ENCODE measurements at places on chromosomes 13 and 19.

DNA sequence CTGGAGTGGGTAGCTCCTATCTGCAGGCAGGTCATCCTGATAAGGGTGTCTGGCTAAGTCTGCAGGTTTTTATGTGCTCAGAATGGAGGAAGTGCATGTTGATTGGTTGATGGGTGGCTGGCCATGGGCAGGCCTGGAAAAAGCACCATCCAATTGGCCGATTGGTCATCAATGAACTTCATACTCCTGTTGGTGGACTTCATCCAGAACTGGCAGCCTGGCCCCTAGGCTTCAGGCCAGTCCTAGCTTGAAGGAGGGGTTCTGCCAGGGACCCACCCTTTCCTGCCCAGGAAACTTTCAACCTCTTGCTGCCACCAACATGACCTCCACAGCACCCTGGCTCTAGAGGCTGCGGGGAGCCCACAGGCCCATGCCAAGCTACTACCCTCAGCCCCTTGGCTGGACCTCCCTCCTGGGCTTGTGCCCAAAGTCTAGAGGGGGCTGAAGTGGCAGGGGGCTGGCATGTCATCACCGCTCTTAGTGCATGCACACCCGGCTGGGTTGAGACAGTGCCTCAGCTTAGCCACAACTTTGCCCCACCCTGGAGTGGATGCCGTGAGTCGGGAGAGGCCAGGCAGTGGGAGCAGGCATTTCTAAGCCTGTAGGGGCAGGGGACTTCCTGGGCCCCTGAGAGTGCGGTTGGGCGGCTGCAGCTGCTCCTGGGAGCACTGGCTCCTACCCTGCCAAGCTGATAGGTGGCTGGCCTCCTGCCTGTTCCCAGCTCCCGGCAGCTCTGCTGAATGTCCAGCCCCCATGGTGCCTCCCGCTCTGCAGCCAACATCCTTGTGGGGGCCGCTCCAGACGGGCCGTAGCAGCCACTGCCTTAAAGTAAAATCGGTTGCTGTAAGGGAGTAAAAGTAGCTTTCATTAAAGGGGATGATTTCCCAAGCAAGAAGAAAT lies 13.2 kb downstream of the DNAJC15 start:
- no peak overlapping the region for H3K4me3 ChIP-seq
- no peak for ATAC-seq
- H3K36me3 ChIP-seq: peaks cover 12% of the 10 kb centered on the region
- H3K4me1 ChIP-seq: peaks cover 24% of the 10 kb centered on the region

DNA sequence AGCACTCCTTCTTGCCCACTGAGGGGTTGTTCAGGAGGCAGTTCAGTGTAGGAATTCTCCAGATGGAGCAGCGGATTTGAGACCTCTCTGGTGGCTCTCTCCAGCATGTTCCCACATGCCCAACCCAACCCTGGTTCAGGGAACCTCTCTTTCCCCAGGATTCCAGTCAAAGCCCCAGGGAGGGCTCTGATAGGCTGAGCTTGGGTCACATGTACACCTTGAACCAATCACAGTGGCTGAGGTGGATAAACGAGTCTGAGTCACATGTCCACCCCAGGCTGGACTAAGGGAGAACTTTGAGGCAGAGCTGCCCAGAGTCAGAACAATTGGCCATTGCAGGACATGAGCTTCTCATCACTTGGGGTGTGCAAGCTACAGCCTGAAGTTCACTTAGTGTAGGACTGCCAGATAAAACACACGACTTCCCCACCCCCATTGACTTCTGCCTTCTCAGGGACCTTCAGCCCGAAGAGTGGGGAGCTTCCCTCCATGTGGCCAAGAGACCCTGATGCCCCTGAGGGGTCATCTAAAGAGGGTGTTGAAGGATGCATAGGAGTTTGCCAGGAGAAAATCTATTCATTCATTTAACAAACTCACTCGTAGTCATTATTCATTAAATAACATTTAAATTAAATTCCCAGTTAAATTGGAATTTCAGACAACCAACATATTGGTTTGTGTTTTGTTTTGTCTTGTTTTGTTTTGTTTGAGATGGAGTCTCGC lies 4.0 kb upstream of the MAST3 start:
- H3K4me3 ChIP-seq: no peak overlapping the region
- no peak overlapping the region for H3K27ac ChIP-seq
- peaks cover 14% of the 10 kb centered on the region for H3K27me3 ChIP-seq
- H3K36me3 ChIP-seq: no peaks in the 10 kb centered on the region

DNA sequence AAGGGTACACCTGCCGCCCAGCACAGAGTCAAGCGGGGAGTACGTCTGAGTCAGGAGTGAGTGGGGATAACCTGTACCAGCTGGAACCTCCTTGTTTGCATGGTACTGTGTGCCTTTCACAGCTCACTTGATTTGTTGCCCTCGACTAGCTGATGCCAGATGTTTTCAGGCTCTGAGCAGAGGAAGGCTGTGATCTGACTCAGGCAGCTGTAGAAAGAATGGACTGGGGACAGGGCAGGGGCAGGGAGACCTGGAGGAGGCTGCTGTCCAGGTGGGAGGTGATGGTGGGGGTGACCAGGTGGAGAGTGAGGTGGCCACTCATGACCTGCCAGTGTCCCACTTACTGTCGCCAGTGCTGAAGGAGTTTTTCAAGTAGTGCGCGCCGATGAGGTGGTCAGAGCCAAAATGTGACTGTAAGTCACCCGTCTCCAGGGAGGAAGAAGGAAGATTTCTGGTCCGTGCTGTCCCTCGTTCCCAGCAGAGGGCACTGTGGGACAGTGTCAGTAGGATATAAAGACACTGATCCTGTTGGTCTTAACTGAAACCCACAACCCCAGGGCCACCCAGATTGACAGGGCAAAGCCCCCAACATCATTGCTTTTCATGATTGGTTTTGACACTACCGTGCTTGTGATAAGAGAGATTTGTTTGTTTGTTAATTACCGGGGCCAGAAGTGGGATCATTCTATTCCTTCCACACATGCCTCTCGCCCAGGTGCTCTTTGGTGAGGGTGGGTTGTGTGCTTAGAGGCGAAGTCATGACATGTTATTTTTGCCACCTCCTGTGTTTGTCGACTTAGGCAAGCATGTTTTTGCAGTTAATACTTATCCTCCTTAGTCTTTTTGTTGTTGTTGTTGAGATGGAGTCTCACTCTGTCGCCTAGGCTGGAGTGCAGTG lies 128.4 kb downstream of the DPF1 start:
- H3K27ac ChIP-seq: no peak overlapping the region
- no peaks in the 10 kb centered on the region for H3K27me3 ChIP-seq
- peaks cover 31% of the 10 kb centered on the region for H3K36me3 ChIP-seq
- H3K4me3 ChIP-seq: no peak overlapping the region

GRCh38 chr13:51957377-51958216 lies 53.7 kb downstream of the ATP7B start:
- H3K36me3 ChIP-seq: no peaks in the 10 kb centered on the region
- H3K27ac ChIP-seq: no peak overlapping the region
- ATAC-seq: no peak

GRCh38 chr13:98853771-98854221 lies 101.3 kb upstream of the SLC15A1 start:
- H3K36me3 ChIP-seq: no peaks in the 10 kb centered on the region
- peak overlapping the region; percentile 42 for H3K27ac ChIP-seq
- ATAC-seq: peak; percentile 66
- H3K27me3 ChIP-seq: no peaks in the 10 kb centered on the region
- H3K4me1 ChIP-seq: no peaks in the 10 kb centered on the region

DNA sequence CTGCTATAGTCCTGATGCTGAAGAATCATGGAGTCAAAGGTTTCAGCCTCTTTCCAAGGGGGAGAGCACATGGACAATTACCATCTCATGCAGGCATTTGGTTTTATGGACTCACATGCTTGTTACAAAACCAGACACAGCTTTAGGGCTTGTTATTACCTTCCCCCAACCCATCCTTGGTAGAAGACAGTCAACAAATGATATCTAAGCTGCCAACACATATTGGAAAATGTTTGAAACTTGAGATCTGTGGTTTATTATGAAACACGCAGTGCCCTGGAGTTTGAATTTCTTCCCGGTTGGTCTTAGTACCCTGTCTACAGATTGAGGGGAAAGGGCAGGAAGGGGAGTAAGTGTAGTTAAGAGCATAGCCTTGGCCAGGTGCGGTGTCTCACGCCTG lies 12.5 kb upstream of the CYP2A6 start:
- H3K4me3 ChIP-seq: no peak overlapping the region
- no peak overlapping the region for H3K27ac ChIP-seq
- no peaks in the 10 kb centered on the region for H3K4me1 ChIP-seq
- H3K36me3 ChIP-seq: no peaks in the 10 kb centered on the region

DNA sequence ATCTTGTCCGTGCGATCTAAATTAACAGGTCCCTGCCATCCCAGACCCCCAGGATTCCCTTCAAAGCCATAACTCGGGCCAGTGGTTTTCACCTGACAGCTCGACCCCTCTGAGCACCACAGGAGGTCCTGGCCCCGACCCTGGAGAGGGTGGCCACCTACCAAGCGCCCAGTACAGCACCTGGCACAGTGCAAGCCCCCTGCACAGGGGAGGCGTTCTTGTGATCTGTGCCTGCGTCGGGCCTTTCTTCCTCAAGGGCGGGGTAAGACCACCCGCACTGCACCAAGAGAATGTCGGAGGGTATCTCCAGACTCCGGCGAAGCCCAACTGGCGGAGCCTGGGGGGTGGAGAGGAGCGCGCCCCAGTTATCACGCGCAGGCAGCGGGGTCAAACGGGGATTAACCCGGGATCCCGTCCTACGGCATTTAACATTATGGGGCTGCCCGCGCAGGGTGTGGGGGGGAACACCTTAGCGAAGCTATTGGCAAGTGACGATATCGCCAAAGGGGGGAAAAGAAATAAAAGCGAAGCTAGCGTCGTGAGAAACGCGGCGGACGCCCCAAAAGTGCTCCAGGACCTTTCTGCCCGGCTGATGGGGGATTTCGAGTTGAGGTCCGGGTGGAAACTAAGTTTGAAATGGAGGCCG lies 1.3 kb upstream of the HNRNPL start:
- H3K4me1 ChIP-seq: no peaks in the 10 kb centered on the region
- ATAC-seq: no peak
- peaks cover 19% of the 10 kb centered on the region for H3K36me3 ChIP-seq
- H3K27me3 ChIP-seq: no peaks in the 10 kb centered on the region

GRCh38 chr19:16441661-16442162 lies 30.1 kb downstream of the EPS15L1 start:
- H3K27ac ChIP-seq: peak overlapping the region; percentile 53
- no peaks in the 10 kb centered on the region for H3K27me3 ChIP-seq
- H3K4me3 ChIP-seq: no peak overlapping the region
- ATAC-seq: no peak

- H3K4me1 ChIP-seq: peaks cover 3% of the 10 kb centered on the region
- H3K27ac ChIP-seq: no peak overlapping the region
- H3K27me3 ChIP-seq: no peaks in the 10 kb centered on the region
- no peaks in the 10 kb centered on the region for H3K36me3 ChIP-seq
Observed at GRCh38 chr13:66994517-66995202, 235.5 kb downstream of the PCDH9 start.

DNA sequence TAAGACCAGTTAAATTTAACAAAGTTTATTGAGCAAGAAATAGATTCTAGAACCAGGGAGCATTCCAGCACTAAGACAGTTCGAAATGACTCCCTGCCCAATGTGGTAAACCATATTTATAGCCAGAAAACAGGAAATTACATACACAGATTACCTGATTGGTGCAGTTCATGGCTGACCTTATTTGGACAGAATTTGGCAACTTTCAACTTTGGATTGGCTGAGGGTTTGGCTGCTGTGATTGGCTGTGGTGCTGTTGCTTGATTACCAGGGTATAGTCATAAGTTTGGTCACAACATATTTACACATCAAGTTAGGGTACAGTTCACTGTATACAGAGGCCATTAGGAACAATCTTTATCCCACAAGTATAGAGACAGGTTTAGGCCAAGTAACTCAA lies 984.8 kb upstream of the MIR17HG start:
- no peaks in the 10 kb centered on the region for H3K4me1 ChIP-seq
- no peaks in the 10 kb centered on the region for H3K27me3 ChIP-seq

DNA sequence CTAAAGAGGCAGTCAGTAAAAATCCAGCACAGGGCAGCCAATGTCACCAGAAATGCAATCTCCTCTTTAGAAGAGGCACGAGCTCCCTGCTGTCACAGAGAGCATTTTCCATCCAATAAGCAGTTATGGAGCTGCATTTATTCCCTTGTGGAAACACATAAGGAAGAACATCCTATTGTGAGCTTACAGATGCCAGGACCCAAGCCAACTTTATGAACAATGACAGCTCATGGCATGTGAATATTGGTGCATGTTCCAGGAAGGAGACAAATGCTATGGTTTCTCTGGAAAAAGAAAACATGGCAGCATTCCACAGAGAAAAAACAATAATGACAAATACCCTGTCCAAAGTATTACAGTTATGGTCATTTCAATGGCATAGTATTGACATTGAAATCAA lies 955.6 kb downstream of the UQCRFS1 start:
- no peaks in the 10 kb centered on the region for H3K27me3 ChIP-seq
- no peaks in the 10 kb centered on the region for H3K36me3 ChIP-seq

DNA sequence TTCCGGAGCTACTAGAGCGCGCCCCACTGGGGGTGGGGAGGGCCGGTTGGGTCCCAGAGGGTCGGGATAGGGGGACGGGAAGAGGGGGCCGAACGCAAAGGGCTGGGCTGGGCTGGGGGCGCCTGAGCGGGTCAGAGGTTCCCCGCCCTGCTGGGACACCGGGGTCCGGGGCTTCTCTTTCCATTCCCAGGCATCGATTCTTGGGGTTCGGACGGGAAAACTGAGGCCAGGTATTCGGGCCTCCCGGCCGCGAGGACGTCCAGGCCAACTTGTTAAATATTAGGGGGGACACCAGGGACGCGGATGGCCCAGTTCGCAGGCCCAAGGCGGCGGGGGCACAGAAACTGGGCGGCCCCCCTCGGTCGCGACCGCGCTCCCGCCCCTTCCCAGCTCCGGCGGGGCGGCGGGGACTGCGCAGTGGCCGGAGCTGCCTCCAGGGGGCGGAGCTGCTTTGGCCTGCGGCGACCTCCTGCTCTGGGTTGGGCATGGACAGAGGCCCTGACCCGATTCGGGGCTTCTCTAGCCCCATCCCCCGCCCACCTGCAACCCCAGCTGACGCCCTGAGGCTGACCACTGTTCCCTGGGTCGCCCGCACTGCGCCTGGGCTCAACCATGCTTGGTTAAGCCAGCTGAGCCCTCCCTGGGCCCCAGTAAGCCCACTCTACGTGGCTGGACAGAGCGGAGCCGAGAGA lies 1.2 kb upstream of the KLF16 start:
- H3K4me3 ChIP-seq: peak overlapping the region; percentile 69
- peak; percentile 52 for ATAC-seq
- H3K4me1 ChIP-seq: peaks cover 45% of the 10 kb centered on the region
- no peaks in the 10 kb centered on the region for H3K36me3 ChIP-seq
- H3K27me3 ChIP-seq: peaks cover 23% of the 10 kb centered on the region

GRCh38 chr13:79128158-79128557 lies 277.9 kb downstream of the RBM26 start:
- no peaks in the 10 kb centered on the region for H3K36me3 ChIP-seq
- no peak overlapping the region for H3K4me3 ChIP-seq
- no peak for ATAC-seq
- H3K27ac ChIP-seq: no peak overlapping the region
- H3K27me3 ChIP-seq: no peaks in the 10 kb centered on the region
- no peaks in the 10 kb centered on the region for H3K4me1 ChIP-seq

GRCh38 chr19:14401468-14402195 lies 17.5 kb downstream of the DDX39A start:
- H3K36me3 ChIP-seq: peaks cover 71% of the 10 kb centered on the region
- no peaks in the 10 kb centered on the region for H3K27me3 ChIP-seq
- ATAC-seq: no peak
- no peak overlapping the region for H3K27ac ChIP-seq
